Tibial nerve (tissue), 4 donors: ENCODE measurements at places on chromosomes 12 and 14. TPM values are rescaled to one million over a fixed set of nuclear protein-coding genes. Genes with fewer than 3 reads are reported as not detected.

DNA sequence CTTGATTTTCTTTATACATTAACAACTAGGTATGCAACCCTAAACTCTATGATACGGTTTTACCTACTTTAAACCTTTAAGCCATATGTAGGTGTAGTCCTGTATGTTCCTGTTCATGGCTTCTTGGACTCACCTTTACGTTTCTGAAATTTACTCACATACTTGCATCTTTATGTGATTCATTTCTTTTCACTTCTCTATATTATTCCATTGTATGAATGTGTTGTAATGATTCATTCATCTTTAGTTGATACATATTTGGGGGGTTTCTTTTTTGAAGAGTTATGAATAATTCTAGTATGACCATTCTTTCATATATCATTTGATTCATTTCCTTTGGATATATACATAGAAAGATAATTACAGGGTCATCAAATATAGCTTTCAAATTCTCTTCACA is 2.4 kb upstream of the TAS2R50 start:
- H3K4me3 ChIP-seq = no peak overlapping the region
- peaks cover 29% of the 10 kb centered on the region for H3K36me3 ChIP-seq
- H3K27ac ChIP-seq = no peak overlapping the region
- no peaks in the 10 kb centered on the region for H3K4me1 ChIP-seq
- no peak for DNase-seq

DNA sequence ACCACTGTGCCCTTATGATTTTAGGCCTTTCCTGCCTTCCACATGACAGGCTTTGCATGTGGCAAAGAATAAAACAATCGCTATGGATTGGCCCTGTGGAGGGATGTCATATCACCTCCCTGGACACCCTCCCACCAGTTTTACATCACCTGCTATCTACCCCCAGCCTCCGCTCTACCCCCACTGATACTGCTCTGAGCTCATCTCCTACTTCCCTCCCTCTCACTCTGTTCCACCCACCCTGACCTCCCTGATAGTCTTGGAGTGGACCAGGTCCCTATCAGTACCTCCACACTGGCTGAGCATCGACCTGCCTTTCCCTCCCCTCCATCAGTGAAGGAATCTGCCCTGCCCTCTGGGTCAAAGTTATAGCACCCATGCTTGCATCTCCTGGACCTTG is 91.8 kb upstream of the FOXN3 start:
- no peak overlapping the region for H3K4me3 ChIP-seq
- no peaks in the 10 kb centered on the region for H3K4me1 ChIP-seq
- DNase-seq = no peak
- no peak overlapping the region for H3K27ac ChIP-seq
- H3K27me3 ChIP-seq = no peaks in the 10 kb centered on the region

DNA sequence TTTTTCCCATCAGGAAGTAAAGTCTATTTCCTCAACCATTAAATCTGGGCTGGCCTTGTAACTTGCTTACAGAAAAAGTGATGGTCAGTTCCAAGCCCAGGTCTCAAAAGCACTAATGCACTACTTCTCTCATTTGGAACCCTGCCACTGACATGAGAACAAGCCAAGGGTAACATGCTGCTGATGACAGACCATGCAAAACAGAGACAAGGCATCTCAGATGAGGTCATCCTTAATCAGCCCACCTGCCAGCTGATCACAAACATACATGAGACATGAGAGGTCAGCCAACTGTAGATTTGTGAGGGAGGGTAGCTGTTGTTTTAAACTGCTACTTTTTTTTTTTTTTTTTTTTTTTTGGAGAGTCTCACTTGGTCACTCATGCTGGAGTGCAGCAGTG is 16.2 kb downstream of the TWF1 start:
- DNase-seq = no peak
- no peaks in the 10 kb centered on the region for H3K27me3 ChIP-seq
- H3K4me3 ChIP-seq = no peak overlapping the region
- H3K4me1 ChIP-seq = no peaks in the 10 kb centered on the region

- peak; percentile 13 for DNase-seq
- peak within 1 kb of the TSS; percentile 47 for H3K4me3 ChIP-seq
- H3K27ac ChIP-seq = peak within 1 kb of the TSS; percentile 84
- no peaks in the 10 kb centered on the region for H3K4me1 ChIP-seq
- no peaks in the 10 kb centered on the region for H3K36me3 ChIP-seq
Measured at GRCh38 chr12:99984271-99985128, at the start of gene ANKS1B. ANKS1B (minus strand) TSS chr12:99984936; CDS start chr12:99984237, 699 bp downstream.

DNA sequence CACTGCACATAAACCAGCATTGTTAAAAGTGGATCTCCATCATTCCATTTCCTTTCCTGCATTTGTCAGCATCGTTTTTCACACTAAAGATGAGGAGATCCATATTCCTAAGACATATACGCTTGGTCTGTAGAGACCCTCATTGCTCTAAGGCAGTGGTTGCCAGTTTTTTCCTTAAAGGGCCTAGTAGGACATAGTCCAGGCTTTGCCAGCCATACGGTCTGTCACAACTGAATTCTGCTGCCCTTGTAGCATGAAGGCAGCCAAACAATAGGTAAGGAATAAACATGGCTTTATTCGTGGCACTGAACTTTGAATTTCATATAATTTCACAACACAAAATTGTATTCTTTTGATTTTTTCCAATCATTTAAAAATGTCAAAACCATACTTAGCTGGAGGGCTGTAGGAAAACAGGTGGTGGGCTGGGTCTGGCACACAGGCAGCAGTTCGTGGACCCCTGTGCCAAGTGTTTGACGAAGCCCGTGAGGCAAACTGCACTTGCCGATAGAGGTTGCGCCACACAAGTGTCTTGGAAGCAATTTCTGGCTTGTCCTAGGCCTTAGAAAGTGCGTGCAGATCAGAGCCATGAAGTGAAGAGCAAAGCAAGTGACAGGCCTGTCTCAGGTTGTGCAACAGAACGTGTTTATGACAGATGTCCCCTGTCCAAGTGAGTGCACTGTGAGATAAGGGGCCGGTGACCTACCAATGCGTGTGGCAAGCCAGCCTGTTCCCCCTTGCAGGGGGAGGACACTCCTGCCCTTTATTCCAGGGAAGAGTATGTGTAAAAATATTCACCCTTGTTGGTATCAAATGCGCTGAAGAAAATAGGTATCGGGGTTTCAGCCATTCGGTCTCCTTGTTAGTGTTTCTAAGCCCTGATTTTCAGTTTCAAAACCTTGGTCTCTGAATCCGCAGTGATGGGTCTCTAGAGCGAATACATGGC is 916 bp upstream of the CHPT1 start:
- no peaks in the 10 kb centered on the region for H3K36me3 ChIP-seq
- H3K27me3 ChIP-seq = no peaks in the 10 kb centered on the region
- no peak for DNase-seq
- peak overlapping the region; percentile 97 for H3K27ac ChIP-seq

Gene IQSEC3
- 1.2 TPM for total RNA-seq

Gene SRRM4
- total RNA-seq = not detected
